ENCODE measurements at places on chromosomes 7 and 10.

- DNase-seq = no peak
These were observed 64.6 kb downstream of the ALOX5 start for GRCh38 chr10:45438466-45439090.

- DNase-seq = no peak
These were observed 9.0 kb upstream of the GARS1 start for GRCh38 chr7:30585675-30586074.

GRCh38 chr7:108311446-108312168 lies 144.6 kb downstream of the NRCAM start:
- DNase-seq = no peak

GRCh38 chr10:4151466-4151865 lies 366.5 kb upstream of the KLF6 start:
- DNase-seq = peak; percentile 30

GRCh38 chr10:17431871-17432311 lies 22.5 kb downstream of the ST8SIA6 start:
- DNase-seq = no peak
